ENCODE measurements at places on chromosomes 6 and 20. TPM values are rescaled to one million over a fixed set of nuclear protein-coding genes. Genes with fewer than 3 reads are reported as not detected.

DNA sequence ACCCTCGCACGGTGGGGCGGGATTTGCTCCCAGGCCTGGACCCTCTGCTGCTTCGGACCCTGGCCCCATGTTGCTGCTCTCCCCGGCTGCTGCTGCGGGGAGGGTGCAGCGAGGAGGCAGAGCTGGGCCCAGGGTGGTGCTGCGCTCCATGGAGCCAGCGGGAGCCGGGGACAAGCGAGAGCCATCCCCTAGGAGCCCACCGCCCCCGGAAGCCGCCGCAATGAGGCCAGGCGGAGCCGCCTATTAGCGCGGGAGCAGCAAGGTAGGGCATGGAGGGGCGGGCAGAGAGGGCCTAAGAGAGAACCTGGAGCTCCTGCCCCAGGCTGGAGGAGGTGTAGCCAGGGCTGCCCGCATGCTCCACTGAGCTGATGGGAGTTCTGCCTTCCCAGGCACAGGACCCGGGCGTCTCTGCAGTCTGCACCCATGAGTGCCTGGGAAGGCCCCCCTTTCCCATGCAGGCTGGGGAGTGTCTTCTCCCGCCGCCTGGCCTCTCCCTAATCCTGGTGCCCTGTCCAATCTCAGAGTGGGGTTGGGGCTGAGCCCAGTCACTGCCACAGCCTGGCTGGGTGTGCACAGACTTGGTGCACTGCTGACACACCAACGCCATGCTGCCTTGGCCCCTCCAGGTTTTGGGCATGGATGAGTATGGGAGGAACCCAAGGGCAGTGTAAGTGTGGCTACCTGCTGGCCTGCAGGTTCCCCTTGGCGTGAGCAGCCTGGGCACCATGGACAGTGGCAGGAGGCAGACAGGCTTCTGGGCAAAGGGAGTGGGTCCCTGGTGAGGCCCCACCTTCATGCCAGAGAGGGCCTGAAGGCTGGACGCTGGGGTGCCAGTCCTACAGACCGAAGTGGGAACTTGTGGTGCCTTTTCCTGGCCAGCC is 360.6 kb upstream of the MAP3K7 start:
- no peak for DNase-seq

EYA2 gene
- 1.7 TPM for total RNA-seq

- no peak for DNase-seq
Observed at GRCh38 chr6:36821581-36822335, 17.5 kb downstream of the CPNE5 start.

RAD21L1 gene
- 0.63 TPM for total RNA-seq

DNA sequence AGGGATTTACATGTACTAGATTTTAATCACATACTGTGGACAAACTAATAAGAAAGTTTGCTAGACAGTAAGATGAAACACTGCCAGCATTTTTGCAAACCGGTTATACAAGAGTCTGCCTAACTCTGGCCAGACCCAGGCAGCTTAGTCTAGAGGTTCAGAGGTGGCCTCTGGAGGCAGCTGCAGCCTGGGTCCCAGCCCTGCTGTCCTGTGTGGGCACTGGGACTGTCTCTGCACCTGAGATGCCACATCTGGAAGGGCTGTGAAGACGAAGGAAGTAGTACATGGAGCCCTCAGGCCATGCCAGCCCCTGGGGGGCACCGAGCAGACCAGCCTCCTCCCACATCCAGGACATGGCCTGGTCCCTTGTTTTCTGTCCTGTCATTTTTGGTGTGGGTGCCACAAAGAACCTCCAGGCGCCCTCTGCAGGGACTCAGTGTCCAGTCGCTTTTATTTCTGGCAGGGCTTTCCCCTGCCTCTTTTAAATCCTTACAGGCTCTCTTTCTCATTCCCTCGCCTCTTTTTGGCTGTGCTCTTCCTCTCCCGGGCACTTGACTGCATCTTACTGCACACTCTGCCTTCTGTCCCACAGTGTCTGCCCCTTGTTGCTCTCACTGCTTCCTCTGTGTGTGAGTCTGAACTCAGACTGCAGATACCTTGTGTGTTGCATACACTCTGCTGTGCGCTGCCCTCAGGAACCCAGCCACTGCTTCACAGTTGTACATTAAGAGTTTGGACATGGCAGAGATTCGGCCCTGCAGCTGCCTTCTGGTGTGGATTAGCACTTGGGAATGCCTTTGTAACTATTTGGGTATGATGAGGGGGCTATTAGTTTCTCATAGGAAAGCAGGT is 216.7 kb downstream of the ZDHHC14 start:
- peak; percentile 35 for DNase-seq

GRCh38 chr20:61524951-61525666 is 273.0 kb downstream of the CDH4 start:
- no peak for DNase-seq

- peak; percentile 14 for DNase-seq
Observed at GRCh38 chr6:108565893-108566292, 5.2 kb downstream of the FOXO3 start.

DNA sequence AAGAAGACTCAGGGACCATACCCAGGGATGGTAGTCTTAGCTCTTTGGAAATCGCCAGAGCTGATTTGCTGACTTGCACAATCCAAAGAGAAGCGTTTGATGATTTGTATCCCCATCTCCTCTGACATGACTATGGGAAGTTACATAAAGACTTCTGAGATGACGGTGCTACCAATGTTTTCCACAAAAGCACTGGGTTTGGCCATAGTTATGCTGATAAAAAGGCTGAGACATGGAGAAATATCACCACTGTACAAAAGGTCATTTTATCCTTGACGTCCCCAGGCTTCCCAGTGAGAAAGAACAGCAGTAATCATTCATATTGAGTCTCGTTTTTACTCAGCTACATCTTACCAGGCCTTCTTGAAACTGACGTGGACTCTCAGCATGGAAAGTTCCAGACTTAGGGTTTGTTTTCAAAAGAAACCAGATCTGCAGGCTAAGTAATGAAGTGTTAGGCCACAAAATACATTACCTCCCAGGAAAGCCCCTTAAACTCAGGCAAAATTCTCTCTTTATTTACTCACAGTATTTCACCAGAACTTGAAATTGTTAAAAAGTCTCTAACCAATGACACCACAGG is 370.3 kb upstream of the JARID2 start:
- no peak for DNase-seq

BCAS1 gene
- total RNA-seq, result not detected

DNA sequence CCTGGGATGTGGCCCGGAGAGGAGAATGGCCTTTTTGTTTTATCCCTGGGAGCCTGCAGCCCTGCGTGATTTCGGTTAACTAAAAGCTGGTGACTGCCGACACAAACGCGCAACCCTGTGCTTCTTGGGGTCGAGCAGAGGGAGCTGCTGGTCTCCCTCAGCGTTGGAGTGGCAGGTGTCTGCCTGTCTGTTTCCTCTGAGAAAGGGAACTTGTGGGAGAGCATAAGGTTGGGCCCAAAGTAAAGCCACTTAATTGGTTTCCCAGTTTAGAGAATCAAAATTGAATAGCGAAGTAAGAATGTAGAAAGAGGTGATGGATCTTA is 500 bp downstream of the LTV1 start:
- no peak for DNase-seq
